Upper lobe of right lung (tissue), 1 donor: ENCODE measurements at places on chromosomes 3 and 15. TPM values are rescaled to one million over a fixed set of nuclear protein-coding genes. Genes with fewer than 3 reads are reported as not detected.

- no peak for DNase-seq
Measured at GRCh38 chr15:99102332-99103235, 2.3 kb upstream of the SYNM start.

The TTLL13 gene
- total RNA-seq: not detected

DNA sequence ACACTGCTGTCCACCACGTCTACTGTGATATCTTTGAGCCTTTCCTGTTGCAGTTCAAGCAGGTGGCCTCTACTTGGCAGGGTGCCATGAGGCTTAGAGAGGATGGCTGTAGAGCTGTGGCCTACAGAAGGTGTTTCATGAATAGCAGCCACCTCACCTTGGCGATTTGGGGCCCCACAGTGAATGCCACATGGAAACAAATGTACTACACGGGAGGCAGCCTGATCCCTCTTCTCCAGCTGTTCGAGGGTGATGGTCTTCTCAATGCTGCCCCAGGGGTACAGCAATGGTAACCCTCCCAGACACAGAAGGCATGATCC is 70.7 kb downstream of the FAM43A start:
- DNase-seq: no peak

The SNUPN gene
- 23.5 TPM for total RNA-seq

GRCh38 chr15:42273900-42274701 is 868 bp upstream of the TMEM87A start:
- DNase-seq: peak; percentile 83

DNA sequence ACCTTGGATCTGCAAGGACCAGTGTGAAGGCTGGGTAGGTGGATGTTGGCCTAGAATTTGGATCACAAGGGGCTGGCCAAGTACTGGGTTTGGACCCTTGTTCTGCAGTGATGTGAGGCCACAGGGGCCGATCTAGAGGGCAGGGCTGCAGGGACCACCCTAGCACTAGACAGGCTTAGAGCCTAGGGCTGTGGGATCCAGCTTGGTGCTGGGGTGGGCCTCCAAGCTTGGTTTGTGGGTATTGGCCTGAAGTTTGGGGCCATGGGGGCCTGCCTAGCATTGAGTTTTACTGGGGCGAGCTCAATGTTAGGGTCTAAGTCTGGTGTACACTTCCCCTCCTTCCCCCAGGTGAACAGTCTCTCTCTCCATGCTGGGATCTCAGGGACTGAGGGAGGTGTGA is 36.5 kb downstream of the UBE3A start:
- peak; percentile 53 for DNase-seq

GRCh38 chr3:48619541-48620524 is 1.7 kb downstream of the TMEM89 start:
- no peak for DNase-seq

GRCh38 chr3:125280668-125281361 is 68.3 kb upstream of the SLC12A8 start:
- no peak for DNase-seq

DNA sequence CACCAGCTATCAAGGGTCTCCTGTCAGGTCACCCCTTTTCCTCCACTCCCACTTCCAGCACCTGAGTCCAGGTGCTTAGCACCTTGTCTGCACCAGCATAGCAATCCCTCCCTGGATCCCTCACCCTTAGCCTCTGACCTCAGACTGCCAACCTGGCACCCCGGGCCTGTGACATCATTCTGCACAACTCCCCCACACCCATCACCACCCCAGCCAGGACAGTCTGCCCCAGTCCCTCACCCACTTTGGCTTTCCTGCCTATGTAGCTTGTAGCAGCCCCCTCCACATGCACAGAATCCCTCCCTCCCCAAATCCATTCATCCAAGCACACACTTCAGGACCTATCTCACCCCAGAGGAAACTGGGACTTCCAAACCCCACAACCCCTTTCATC is 819 bp upstream of the PLXNB1 start:
- peak; percentile 48 for DNase-seq

The GPR87 gene
- 0.67 TPM for total RNA-seq

The OSTN gene
- total RNA-seq: not detected

DNA sequence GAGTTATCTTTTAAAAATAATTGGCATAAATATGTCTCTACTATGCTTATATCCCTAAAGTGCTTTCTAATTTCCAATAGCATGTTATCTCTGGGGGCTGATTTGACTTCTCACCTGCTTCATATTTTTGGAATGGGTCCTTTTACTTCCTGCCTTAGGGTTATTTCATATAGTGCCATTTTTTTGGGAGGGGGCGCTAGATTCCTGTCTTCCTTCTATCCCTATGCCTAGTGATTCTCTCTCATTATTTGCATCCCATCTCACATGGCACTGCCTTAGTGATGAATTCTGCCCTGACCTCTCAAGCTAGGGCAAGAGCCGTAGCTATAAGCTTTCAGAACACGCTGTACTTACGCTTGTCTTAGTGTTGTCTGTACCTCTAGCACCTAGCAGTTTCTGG is 150.3 kb upstream of the SLITRK3 start:
- DNase-seq: no peak

- no peak for DNase-seq
Measured at GRCh38 chr3:62159056-62159708, 214.2 kb downstream of the FEZF2 start.

The GCSAM gene
- 0.90 TPM for total RNA-seq

GRCh38 chr3:4078903-4079302 is 224.3 kb upstream of the SETMAR start:
- no peak for DNase-seq

The TNFSF10 gene
- total RNA-seq: 140 TPM

DNA sequence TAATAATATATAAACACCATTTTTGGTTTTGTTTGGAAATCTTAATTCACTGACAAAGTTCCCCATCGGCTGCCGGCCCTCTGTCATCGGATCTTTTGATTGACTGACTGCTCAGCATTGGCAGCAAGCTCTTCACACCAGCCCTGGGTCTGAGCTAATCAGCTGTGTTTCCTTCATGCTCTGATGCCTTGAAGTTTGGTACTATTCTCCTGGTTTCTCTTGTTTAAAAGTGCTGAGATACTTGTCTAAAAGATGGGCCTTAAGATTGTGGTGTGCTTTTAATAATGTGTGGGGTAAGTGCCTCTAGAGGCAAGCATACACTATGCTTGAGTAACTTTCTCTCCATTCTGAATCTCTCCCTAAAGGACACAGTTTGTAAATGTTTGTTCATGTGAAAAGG is 415.5 kb upstream of the TPRG1 start:
- DNase-seq: no peak

- no peak for DNase-seq
Measured at GRCh38 chr3:94500146-94500545, 437.3 kb downstream of the NSUN3 start.

GRCh38 chr15:84810073-84810840 is 6.9 kb upstream of the ALPK3 start:
- peak; percentile 40 for DNase-seq

GRCh38 chr15:39854161-39854560 is 65.9 kb downstream of the GPR176 start:
- DNase-seq: no peak

The BRK1 gene
- total RNA-seq: 112 TPM

The ILDR1 gene
- 6.9 TPM for total RNA-seq

- DNase-seq: no peak
Measured at GRCh38 chr3:15496341-15496664, 25.2 kb downstream of the COLQ start.

DNA sequence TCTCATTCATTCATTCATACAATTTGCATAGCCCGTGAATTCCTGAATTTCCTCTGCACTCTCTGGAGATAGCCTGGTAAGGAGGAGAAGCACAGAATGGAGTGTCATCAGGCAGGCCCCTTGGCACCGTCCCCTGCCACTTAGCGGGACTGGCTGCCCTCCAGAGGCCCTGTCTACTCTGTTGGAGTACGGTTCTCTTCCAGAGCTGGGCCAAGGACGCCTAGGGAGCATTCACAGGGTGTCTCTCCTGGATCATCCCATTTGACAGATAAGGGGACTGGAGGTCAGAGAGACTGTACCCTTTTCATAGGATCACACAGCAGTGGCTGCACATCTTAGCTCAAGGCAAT is 48.0 kb downstream of the PTH1R start:
- DNase-seq: peak; percentile 68

- no peak for DNase-seq
Measured at GRCh38 chr3:99482191-99482590, 156.2 kb upstream of the COL8A1 start.

DNA sequence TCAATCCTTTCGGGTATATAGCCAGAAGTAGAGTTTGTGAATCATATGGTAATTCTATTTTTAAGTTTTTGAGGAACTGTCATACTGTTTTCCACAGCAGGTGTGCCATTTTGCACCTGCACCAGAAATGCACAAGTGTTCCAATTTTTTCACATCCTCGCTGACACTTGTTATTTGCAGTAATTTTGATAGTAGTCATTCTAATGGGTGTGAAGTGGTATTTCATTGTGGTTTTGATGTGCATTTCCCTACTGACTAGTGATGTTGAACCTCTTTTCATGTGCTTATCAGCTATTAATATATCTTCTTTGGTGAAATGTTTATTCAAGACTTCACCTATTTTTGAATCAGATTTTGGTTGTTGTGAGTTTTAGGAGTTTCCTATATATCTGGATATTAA is 29.1 kb downstream of the GRM2 start:
- DNase-seq: no peak

DNA sequence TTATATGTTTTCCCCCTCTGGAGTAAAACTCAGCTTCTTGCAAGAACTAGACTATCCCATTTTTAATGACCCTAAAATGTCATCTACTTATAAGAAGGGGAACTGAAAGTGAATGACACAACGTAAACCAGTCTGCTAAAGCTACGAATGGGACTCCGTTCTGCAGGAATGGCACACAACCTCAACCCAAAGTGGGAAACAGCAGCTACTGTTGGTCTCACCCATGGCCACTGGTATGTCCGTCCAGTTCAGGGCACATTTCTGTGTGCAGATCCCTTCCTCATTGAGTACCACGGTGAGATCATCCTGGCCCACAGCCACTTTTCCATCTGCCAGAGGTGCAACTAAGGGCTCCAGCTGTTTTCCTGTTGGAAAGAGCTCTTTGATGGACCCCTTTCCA is 23.8 kb downstream of the VPS39 start:
- DNase-seq: no peak

The ITPR1 gene
- total RNA-seq: 91.7 TPM

DNA sequence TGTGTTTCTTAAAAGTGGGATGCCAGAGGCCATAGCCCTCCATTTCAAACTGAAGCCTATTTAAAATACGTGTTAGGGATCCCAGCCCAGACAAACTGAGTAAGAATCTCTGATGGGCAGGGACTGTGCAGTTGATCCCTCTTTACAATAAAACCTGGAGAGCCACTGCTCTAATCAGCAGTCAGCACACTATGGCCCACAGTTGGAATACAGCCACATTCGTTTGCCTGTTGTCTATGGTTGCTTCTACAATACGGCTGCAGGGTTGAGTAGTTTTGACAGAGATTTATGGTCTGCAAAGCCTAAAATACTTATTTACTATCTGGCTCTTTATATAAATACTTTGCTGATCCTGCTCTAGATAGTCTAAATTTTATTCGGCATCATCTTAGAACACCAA is 32.4 kb downstream of the TJP1 start:
- DNase-seq: no peak

DNA sequence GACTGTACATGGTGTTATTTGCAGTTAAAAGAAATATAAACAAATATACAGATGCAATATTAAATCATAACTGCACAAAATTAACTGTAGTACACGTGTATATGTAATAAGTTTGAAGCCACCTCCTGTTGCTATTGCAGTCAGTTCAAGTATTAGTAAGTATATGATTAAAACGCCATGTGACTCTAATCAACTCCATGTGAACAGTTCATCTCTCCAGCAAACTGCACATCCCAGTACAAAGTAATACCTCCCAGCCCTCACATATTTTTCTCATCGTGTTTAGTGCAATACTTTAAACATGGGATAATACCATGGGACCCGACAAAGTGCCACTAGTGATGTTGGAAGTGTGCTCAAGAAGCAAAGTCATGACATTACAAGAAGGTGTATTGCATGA is 34.6 kb downstream of the PDCD10 start:
- DNase-seq: no peak

The SMAD6 gene
- total RNA-seq: 167 TPM

DNA sequence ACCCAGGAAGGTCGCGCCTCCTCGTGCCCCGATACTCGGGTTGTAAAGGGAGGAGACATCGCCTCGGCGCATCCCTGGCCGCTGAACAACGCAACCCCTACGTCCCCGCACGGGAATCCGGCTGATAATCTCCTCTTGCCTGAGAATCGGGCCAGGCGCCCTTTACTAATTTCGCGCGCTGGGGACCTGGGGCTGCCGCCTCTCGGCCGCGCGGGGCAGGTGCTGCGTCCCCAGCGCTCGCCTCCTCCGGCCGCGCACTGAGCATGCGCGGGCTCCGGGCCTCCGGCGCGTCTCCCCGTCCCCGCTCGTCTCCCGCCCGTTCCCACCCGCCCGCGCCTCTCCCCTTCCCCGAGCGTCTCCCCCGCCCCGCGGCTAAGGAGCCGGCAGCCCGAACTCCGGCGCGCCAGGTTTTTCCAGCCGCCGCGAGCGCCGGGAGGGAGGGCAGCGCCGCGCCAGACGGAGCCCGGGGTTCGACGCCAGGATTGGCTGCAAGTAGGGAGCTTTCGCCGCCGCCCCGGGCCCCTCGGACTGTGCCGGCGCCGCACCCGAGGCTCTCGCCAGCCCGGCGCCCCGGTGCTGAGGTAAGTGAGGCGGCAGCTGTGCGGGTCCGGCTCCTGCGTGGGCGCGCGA is at the start of gene CNTN4:
Gene CNTN4, plus strand, starts transcription at position 469 of the 630 bp plus-strand sequence.
- DNase-seq: peak; percentile 92
